Fibroblast of skin of right biceps (primary cell): ENCODE measurements at places on chromosomes 4 and X.

- no peak for DNase-seq
Measured at GRCh38 chrX:77622672-77623071, 163.3 kb downstream of the ATRX start.

DNA sequence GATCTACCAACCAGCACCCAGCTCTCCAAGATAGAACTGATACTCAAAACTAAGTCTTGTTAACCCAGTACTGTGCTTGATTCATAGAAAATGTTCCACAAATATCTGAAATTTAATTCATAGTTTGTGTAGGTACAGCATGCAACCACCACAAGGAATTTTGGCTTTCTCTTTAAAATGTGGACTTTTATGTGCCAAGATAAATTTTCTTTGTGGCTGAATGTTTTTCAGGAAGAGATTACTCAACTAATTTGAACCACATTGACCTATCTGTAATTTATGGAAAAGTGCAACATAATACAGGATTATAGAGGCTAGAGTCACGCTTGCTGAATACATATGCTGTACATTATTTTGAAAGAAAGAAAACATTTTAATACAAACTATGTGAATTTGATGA lies 730.8 kb downstream of the IL1RAPL1 start:
- peak; percentile 81 for DNase-seq

DNA sequence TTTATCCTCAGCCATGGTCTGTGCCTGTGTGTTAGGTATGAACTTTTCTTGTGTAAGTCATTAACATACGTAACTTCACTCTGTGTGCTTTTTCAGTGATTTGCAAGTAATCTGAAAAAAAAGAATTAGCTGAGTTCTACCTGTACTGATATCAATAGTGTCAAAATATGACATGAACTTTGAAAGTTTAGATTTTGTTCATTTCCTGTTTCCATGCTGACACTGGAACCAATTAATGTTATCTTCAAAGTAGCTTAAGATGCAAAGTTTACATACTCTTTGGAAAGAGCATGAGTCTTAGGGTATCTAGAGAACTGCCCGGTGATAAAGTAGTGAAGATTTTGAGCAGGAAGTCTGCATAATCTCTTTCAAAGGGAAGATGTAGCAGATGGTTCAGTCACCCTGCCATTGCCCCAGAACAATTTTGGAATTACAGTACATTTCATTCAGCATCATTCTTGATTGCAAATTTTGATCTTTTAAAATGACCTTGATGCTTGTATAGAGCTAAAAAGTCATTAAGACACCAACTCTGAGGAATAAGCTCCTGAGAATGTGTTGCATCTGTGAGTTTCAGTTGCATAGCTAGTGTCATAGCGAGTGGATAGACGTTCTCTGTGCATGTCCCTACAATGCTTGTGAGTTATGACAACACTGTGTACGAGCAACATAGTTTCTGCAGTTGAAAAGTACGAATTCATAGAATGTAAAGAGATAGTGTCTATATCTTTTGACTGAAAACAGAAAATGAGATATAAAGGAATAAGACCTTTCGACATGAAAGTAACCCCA lies 130.5 kb downstream of the PTTG2 start:
- DNase-seq, result no peak

GRCh38 chrX:155662282-155662681 lies 49.5 kb upstream of the TMLHE start:
- no peak for DNase-seq

DNA sequence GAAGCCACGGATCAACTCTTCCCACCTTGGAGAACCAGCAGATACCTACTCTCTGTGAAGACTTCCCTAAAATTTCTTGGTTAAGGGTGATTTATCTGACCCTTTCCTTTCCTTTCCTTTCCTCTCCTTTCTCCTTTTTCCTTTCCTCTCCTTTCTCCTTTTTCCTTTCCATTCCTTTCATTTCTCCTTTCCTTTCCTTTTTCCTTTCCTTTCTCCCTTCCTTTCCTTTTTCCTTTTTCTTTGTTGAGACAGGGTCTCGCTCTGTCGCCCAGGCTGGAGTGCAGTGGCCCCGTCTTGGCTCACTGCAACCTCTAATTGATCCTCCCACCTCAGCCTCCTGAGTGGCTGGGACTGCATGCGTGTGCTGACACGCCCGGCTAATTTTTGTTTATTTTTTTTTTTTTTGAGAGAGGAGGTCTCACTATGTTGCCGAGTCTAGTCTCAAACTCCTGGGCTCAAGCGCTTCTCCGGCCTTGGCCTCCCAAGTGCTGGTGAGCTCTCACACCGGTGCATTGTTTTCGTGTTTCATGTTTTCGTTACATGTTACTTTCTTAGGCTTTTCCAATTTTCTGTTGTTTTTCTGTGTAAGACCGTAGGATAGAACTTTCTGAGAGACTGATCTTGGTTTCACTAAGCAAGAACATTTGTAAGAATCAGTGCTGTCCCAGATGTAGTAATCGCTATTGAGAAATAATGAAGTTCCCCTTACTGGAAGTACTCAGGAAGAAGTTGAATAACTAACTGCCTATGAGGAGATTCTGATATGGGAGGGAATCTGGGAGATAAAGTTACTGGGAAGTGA lies 2.0 kb downstream of the TMEM165 start:
- peak; percentile 40 for DNase-seq

DNA sequence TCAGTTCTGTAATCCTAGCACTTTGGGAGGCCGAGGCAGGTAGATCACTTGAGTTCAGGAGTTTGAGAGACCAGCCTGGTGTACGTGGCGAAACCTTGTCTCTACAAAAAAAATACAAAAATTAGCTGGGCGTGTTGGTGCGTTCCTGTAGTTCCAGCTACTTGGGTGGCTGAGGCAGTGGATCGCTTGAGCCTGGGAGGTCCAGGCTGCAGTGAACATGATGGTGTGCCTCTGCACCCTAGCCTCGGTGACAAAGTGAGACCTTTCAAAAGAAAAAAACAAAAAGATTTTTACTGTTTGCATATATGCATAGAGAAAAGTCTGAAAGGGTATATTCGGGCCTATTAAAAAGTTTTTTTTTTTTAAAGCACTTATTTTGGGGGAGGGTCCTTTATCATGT lies 76.1 kb downstream of the KDM6A start:
- DNase-seq, result no peak

GRCh38 chr4:127251423-127251822 lies 381.3 kb upstream of the INTU start:
- DNase-seq, result peak; percentile 83

GRCh38 chr4:40305328-40306170 lies 29.6 kb upstream of the CHRNA9 start:
- no peak for DNase-seq

DNA sequence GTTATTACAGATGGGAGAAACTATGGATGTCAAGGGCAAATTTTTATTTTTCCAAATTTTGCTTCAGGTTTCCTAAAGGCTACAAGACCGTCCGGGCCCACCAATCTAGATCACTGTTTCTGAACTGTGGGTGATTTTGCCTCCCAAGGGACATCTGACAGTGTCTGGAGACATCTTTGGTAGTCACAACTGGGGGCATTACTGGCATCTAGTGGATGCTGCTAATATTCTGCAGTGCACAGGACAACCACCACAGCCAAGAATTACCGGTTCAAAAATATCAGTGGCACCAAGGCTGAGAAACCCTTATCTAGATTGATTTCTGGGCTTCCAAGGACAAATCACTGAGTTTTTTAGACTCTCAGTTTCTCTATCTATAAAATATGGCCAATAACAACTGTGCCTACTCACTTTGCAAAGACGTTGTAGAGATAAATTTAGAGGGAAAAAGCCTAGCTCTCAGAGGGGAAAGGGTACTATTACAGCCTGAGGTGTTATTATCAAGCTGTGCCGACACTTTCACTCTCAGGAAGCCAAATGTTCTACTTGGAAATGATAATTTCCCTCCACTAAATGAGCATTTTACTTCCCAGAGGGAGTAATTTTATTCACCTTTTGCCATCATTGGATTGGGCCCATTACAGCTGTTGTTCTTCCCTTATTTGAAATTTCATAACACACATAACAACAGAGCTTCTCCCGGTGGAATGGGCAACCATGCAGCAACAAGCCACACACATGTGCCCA lies 442.1 kb downstream of the CENPC start:
- no peak for DNase-seq

GRCh38 chrX:1281521-1281920 lies 12.9 kb downstream of the CSF2RA start:
- DNase-seq, result peak; percentile 85

GRCh38 chr4:172207886-172208285 lies 394.7 kb downstream of the GALNTL6 start:
- no peak for DNase-seq

- no peak for DNase-seq
Measured at GRCh38 chr4:3756343-3757059, 9.7 kb upstream of the ADRA2C start.

GRCh38 chrX:14673764-14674163 lies 144.4 kb downstream of the GLRA2 start:
- peak; percentile 87 for DNase-seq

GRCh38 chrX:39513836-39514235 lies 583.9 kb downstream of the BCOR start:
- DNase-seq, result no peak

- no peak for DNase-seq
Measured at GRCh38 chr4:146855761-146856160, 89.9 kb downstream of the TTC29 start.

DNA sequence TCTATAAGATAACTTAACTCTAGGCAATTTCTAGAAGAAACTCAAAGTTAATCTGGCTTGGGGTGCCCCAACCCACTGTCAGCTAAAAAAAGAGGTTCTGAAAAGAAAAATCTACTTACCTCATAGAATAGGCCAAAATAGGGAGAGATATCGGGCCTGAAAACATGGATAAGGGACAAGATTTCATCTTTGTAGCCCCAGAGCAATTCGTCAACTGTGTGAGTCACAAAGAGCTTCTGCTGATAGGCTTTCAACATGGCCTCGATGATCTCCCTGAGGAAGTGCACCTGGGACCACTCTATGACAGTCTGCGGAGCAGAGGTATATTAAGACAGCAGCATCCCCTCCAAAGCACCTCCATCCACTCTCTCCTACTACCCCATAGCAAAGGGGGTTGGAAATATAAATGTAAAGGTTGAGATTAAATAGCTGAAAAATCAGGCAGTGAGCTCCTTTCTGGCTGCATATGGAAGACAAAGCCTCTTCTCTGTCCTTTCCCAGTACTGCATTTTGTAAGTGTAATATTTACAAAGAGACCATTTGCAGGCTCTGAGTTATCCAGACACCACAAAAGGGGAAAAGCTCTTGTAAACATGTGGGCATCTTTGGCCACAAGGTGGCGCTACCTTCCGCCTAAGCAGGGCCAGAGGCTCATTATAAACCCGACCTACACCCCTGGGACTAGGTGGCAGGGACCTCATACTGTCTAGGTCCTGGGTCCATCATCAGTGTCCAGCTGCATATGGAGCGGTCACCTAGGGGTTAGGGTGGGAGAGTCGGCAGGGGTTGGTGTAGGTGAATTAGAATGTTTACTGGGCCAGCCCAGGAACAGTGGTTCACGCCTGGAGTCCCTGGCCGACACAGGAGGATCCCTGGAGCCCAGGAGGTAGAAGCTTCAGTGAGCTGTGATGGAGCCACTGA lies 31.5 kb upstream of the NUP54 start:
- peak; percentile 74 for DNase-seq

DNA sequence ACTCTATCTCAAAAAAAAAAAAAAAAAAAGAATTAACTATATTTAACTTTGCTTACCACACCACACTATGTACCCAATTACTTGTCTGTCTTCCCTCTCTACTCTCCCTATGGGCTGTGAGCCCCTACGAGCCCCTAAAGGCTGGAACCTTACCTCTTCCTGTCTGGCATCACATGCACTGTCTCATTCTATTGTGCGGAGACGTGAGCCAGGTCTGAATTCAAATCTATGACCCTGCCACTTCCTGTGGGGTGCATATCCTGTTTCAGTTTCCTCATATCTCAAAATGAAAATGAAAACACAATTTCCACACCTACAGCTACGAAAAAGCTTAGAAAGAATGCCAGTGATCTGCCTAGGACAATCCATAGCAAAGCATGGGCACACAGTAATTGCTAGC lies 42.9 kb upstream of the HS3ST1 start:
- DNase-seq, result no peak

- peak; percentile 48 for DNase-seq
Measured at GRCh38 chr4:69092190-69092589, 4.1 kb upstream of the UGT2B7 start.

DNA sequence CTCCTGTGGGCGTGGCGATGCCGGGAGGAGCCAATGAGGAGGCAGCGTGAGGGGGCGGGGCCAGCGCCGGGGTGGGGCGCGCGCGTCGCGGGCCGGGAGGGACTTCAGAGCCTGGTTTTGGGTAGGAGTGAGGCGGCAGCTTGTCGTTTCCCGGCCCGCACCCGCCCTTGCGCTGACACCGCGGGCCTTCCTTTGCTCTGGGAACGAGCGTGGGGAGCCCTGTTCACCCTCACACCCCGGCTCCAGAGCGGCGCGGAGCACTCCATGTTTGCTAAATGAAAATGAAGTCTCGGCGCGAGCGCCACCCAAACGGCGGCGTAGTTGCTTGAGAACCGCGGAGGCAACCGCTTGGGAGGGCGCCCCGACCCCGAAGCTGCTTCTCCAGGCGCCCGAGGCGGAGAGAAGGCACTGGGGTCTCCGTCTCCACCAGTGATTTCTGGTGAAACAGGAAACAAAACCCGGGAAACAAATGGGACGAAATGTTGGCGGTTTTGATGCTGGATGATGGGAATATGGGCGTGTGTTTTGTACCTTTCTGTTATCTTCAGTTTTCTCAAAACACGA lies 497 bp upstream of the GRPEL1 start:
- DNase-seq, result no peak

DNA sequence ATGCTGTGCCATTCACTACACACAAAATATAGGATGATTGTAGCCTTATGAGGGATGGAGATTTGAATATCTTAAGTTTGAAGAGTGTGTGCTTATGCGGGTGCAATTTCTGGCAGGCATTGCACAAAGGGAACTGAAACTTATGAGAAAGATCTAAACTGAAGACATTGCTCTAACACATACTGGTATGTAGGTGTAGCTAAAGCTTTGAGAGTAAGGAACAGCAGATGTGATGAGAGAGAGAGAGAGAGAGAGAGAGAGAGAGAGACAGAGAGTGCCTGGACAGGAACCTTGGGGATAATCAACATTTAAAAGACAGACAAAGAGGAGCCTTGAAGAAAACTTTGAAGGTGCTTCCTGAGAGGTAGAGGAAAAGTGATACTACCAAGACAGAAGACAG lies 379.7 kb downstream of the SPRY1 start:
- DNase-seq, result no peak

DNA sequence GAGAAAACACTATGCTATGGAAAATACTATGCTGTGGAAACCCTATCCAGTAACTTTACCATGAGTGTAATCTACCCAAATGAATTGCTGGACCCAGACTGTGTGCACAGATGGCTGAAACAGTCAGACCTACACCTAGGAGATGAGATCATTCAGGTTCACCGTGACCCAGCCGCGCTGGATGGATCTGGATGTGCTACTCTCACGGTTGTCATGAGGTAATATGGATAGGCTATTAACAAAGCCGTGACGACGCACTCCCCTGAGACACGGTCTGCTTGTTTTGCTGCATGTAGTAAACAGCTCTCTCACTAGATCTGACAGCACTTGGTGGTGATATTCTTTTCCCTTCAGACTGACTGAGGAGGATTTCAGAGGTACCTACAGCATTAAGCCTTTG lies 832.5 kb upstream of the GRID2 start:
- no peak for DNase-seq

- peak; percentile 30 for DNase-seq
Measured at GRCh38 chrX:126655061-126655460, 102.4 kb upstream of the DCAF12L1 start.
